ENCODE measurements at places on chromosomes 2 and 18.

- no peak overlapping the region for H3K27ac ChIP-seq
- peaks cover 32% of the 10 kb centered on the region for H3K4me1 ChIP-seq
- peaks cover 46% of the 10 kb centered on the region for H3K27me3 ChIP-seq
- H3K36me3 ChIP-seq, result no peaks in the 10 kb centered on the region
- H3K4me3 ChIP-seq, result no peak overlapping the region
These were observed 3.4 kb upstream of the PDCD1 start for GRCh38 chr2:241862093-241862492.

- H3K27me3 ChIP-seq, result no peaks in the 10 kb centered on the region
- no peak overlapping the region for H3K4me3 ChIP-seq
- H3K36me3 ChIP-seq, result no peaks in the 10 kb centered on the region
- H3K4me1 ChIP-seq, result peaks cover 3% of the 10 kb centered on the region
These were observed 35.9 kb downstream of the SOWAHC start for GRCh38 chr2:109649736-109650695.

GRCh38 chr2:178057179-178057680, 15.3 kb downstream of the PDE11A start:
- no peaks in the 10 kb centered on the region for H3K27me3 ChIP-seq
- H3K4me1 ChIP-seq, result no peaks in the 10 kb centered on the region
- H3K4me3 ChIP-seq, result no peak overlapping the region
- H3K27ac ChIP-seq, result no peak overlapping the region

DNA sequence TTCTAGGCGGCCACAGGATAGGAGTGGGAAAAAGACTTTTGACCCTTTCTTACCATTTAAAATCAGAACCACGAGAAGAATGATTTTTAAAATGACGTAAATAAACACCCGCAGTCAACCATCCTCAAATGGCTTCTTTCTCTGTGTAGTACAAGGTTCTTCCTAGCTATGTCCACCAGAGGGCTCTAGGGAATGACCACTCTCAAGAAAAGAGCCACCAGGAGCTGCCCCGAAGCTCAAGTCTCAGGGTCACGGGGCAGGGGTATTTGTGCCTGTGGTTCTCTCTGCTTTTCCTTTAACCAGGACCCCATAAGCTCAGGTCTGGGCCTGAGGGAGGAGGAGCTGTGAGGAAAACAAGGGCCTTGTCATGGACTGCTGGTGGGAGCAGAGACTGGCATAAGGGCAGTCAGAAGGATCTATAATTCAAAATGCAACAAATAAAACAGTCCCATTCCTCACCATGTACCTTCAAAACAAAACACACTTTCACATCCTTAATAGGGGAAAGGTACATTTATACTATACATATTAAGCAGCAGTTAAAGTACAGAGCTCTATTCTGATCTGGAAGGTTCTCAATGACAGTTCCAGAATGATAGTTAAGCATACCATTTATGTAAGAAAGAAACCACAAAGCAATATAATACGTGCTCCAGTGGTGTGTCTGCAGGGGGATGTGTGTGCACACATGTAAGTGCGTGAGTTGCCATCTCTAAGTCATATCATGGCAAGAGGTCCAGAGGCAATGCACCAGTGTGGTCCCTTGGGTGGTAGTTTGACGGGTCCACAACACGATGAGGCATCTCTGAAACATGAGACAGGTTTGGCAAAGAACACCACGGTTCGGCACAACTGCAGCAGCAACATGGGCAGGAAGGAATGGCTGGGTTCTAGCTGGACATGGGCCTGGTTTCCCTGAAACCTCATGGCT, 18.6 kb downstream of the LYPD1 start:
- H3K27me3 ChIP-seq, result no peaks in the 10 kb centered on the region
- H3K27ac ChIP-seq, result no peak overlapping the region
- no peaks in the 10 kb centered on the region for H3K36me3 ChIP-seq

GRCh38 chr2:195520671-195521155, 136.3 kb upstream of the SLC39A10 start:
- no peaks in the 10 kb centered on the region for H3K36me3 ChIP-seq
- H3K27ac ChIP-seq, result no peak overlapping the region
- no peak overlapping the region for H3K4me3 ChIP-seq
- no peaks in the 10 kb centered on the region for H3K4me1 ChIP-seq
- DNase-seq, result no peak
- H3K27me3 ChIP-seq, result no peaks in the 10 kb centered on the region
